WTC11 (cell line): ENCODE measurements at places on chromosomes 7 and 10. TPM values are rescaled to one million over a fixed set of nuclear protein-coding genes. Genes with fewer than 3 reads are reported as not detected.
A peak's percentile ranks its signal among the peaks of the same experiment; 100 is the strongest.

GRCh38 chr7:109101332-109101731 lies 531.7 kb downstream of the DNAJB9 start:
- H3K36me3 ChIP-seq: no peaks in the 10 kb centered on the region
- H3K4me1 ChIP-seq: no peaks in the 10 kb centered on the region
- no peak overlapping the region for H3K27ac ChIP-seq
- no peaks in the 10 kb centered on the region for H3K27me3 ChIP-seq

DNA sequence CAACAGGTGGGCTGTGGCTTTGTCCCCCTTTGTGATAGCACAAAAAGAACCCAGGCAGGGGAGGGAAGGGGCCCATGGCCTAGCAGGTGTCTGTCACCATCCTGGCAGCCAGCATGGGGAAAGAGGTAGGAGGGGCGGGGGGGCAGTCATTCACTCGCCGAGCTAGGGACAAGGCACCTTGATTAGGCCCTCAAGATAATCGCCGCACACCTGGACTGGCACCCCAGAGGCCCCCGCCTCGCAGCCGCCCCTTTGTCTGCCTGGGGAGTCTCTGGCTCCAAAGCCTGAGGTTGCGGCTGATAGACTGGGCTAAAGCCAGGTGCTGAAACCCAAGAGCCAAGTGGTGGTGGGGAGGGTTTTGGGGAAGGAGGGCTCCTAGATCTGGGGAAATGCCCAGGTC lies 151.2 kb upstream of the PCBD1 start:
- H3K27ac ChIP-seq: no peak overlapping the region
- H3K4me3 ChIP-seq: no peak overlapping the region
- no peak for DNase-seq
- peaks cover 3% of the 10 kb centered on the region; the same call in 1 of the 2 replicates for H3K27me3 ChIP-seq
- H3K36me3 ChIP-seq: no peaks in the 10 kb centered on the region
- H3K4me1 ChIP-seq: peaks cover under 1% of the 10 kb centered on the region; the same call in 1 of the 2 replicates

Gene ASAH2
- total RNA-seq: 2.3 to 5.9 TPM (median 4.1 TPM) in 3 replicates

DNA sequence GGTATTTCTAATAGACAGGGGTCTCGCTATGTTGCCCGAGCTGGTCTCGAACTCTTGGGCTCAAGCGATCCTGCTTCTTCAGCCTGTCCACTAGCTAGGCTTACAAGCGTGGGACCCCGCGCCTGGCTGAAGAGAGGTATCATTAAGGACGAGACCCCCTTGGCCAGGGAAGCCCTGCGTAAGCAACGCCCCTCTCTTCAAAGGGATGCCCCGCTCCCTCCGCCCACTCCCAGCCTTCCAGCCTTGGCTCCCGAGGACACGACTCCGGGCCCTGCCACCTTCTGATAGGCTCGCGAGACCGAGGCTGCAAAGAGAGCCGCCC lies 220 bp upstream of the ZKSCAN5 start:
- H3K4me1 ChIP-seq: peaks cover 19% of the 10 kb centered on the region
- peaks cover 6% of the 10 kb centered on the region for H3K36me3 ChIP-seq
- peak; percentile 100 for DNase-seq
- peak overlapping the region; percentile 97 for H3K27ac ChIP-seq

DNA sequence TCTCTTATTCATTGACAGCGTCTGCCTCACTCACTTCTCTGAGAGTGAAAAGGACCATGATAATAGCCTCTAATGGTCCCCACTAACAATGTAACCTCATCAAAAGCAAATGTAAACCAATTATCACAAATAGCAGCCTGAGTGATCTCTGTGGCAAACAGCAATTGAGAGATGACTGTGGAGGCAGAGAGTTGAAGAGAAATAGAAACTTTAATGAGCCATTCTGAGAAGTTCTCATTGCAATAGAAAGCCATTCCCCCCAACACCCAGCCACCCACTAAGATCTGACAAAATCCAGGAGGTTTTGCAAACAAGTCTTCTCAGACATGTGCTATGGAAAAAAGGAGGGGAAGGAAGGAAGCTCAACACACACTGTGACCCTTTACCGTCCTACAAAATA lies 44.2 kb upstream of the RNF148 start:
- H3K4me3 ChIP-seq: no peak overlapping the region
- peaks cover 62% of the 10 kb centered on the region for H3K4me1 ChIP-seq
- H3K27me3 ChIP-seq: no peaks in the 10 kb centered on the region
- no peak overlapping the region for H3K27ac ChIP-seq

- H3K27me3 ChIP-seq: peaks cover 17% of the 10 kb centered on the region
- no peaks in the 10 kb centered on the region for H3K36me3 ChIP-seq
- no peak overlapping the region for H3K27ac ChIP-seq
- no peaks in the 10 kb centered on the region for H3K4me1 ChIP-seq
- no peak overlapping the region for H3K4me3 ChIP-seq
Measured at GRCh38 chr7:97039374-97040065, 14.9 kb upstream of the DLX5 start.

Gene ITIH5
- 3.1 to 3.8 TPM (median 3.6 TPM) in 3 replicates for total RNA-seq

Gene PROSER2
- 7.3 to 8.7 TPM (median 8.5 TPM) in 3 replicates for total RNA-seq

Gene BET1
- 24.8 to 26.7 TPM (median 25.8 TPM) in 3 replicates for total RNA-seq

Gene FRMPD2
- 0.73 to 1.3 TPM (median 1.1 TPM) in 3 replicates for total RNA-seq

Gene WEE2
- total RNA-seq: 0.04 to 0.07 TPM in 2 of 3 replicates, not detected in the other

GRCh38 chr10:96646751-96647166 lies 59.9 kb upstream of the TM9SF3 start:
- no peak for DNase-seq
- H3K27ac ChIP-seq: no peak overlapping the region

DNA sequence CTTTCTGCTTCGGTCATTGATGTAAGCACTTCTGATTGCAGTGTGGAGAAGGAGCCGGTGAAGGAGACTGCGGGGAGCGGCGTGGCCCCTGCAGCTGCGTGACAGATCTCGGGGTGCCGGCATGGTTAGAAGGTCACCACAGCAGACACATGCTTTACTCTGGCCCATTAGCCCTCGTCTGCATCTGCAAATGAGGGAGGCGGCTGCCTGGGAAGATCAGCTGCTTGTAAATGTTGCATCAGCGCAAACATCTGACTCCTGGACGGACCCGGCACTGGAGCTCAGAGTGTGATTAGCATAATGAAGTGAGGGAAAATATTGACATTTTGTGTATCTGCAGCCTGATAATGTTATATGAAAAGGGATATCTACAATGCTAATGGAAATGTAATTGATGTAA lies 30.5 kb upstream of the MNX1 start:
- H3K27ac ChIP-seq: no peak overlapping the region
- no peaks in the 10 kb centered on the region; the same call in 1 of the 2 replicates for H3K27me3 ChIP-seq
- H3K36me3 ChIP-seq: no peaks in the 10 kb centered on the region
- no peak for DNase-seq

GRCh38 chr7:50970092-50970491 lies 187.4 kb upstream of the GRB10 start:
- H3K36me3 ChIP-seq: peaks cover 33% of the 10 kb centered on the region
- no peak for DNase-seq
- H3K4me3 ChIP-seq: no peak overlapping the region
- no peak overlapping the region; the same call in 1 of the 2 replicates for H3K27ac ChIP-seq
- H3K27me3 ChIP-seq: peaks cover 1% of the 10 kb centered on the region
- H3K4me1 ChIP-seq: peaks cover 3% of the 10 kb centered on the region; the same call in 1 of the 2 replicates

Gene EPHA1
- 159 to 203 TPM (median 162 TPM) in 3 replicates for total RNA-seq

DNA sequence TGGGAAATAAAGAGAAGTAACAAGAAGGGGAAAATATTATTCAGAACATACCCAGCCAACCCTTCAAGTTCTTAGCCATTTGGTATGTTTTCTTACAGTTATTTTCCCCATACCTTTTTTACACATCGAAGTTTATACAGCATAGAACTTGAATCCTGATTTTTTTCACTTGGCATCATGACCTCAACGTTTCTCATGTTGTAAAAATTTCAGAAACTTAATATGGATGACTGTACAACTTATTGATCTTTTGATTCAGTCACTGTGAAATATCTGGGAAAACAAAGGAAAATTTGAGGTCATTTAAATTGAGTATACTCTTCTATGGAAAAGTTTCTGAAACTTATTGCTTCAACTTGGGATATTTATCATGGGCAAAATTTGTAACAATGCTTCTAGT lies 103.6 kb upstream of the FAM171A1 start:
- H3K36me3 ChIP-seq: peaks cover 5% of the 10 kb centered on the region
- DNase-seq: no peak
- peaks cover 98% of the 10 kb centered on the region for H3K27me3 ChIP-seq
- H3K27ac ChIP-seq: no peak overlapping the region
- peaks cover 57% of the 10 kb centered on the region for H3K4me1 ChIP-seq

Gene HPSE2
- total RNA-seq: 0.37 to 0.66 TPM (median 0.60 TPM) in 3 replicates

Gene HHEX
- total RNA-seq: 4.5 to 4.8 TPM (median 4.8 TPM) in 3 replicates

DNA sequence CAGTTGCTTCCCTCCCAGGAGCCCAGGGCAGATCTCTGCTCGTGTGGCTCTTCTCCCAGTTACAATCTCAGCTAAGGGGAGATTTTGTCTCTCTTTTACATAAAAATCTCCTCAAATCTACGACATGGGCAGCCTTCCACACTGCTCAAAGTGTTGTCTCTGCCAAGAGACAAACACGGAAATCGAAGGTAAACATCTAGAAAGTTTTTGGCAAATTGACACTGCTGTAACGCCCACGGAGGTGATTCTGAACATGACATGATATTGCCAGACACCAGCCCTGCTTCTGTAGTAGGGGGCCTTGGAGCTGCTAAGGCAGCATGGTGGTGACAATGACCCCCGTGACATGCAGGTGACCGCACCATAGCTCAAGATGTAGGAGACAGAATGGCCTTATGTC lies 128.3 kb downstream of the CCDC3 start:
- H3K4me1 ChIP-seq: no peaks in the 10 kb centered on the region; the same call in 1 of the 2 replicates
- no peak overlapping the region for H3K4me3 ChIP-seq
- no peaks in the 10 kb centered on the region for H3K36me3 ChIP-seq
- H3K27me3 ChIP-seq: peaks cover 3% of the 10 kb centered on the region; the same call in 1 of the 2 replicates
- no peak for DNase-seq
- H3K27ac ChIP-seq: no peak overlapping the region

DNA sequence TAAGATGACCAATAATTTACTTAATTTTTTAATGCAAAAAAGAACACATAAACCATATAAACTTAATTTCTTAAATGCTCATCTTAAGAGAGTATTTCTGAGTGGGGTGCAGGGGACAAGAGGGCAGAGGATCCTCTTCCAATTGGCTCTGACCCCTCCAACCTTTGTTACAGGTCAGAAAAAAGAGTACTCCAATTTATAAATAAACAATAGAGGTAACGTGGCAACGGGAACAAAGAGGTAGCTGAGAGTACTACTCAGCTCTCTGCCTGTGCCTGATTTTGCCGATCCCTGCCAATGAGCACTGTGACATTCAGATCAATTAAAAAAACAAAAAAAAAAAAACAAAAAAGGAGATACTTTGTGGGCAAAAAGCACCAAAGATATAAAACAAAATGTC lies 307.9 kb downstream of the PARD3 start:
- H3K27ac ChIP-seq: no peak overlapping the region
- DNase-seq: no peak
- peaks cover 41% of the 10 kb centered on the region for H3K4me1 ChIP-seq
- H3K4me3 ChIP-seq: no peak overlapping the region

- H3K27ac ChIP-seq: no peak overlapping the region
- H3K4me3 ChIP-seq: no peak overlapping the region
- H3K4me1 ChIP-seq: no peaks in the 10 kb centered on the region
- H3K27me3 ChIP-seq: peaks cover 35% of the 10 kb centered on the region
- no peak for DNase-seq
- H3K36me3 ChIP-seq: no peaks in the 10 kb centered on the region
Measured at GRCh38 chr10:62514079-62514693, 140.0 kb downstream of the ZNF365 start.

Gene ZCCHC24
- 6.0 to 7.7 TPM (median 6.2 TPM) in 3 replicates for total RNA-seq

- H3K27ac ChIP-seq: no peak overlapping the region
- peaks cover 8% of the 10 kb centered on the region for H3K36me3 ChIP-seq
- no peak overlapping the region for H3K4me3 ChIP-seq
- peaks cover 11% of the 10 kb centered on the region for H3K4me1 ChIP-seq
- no peak for DNase-seq
Measured at GRCh38 chr7:83633516-83633915, 15.4 kb downstream of the SEMA3E start.

DNA sequence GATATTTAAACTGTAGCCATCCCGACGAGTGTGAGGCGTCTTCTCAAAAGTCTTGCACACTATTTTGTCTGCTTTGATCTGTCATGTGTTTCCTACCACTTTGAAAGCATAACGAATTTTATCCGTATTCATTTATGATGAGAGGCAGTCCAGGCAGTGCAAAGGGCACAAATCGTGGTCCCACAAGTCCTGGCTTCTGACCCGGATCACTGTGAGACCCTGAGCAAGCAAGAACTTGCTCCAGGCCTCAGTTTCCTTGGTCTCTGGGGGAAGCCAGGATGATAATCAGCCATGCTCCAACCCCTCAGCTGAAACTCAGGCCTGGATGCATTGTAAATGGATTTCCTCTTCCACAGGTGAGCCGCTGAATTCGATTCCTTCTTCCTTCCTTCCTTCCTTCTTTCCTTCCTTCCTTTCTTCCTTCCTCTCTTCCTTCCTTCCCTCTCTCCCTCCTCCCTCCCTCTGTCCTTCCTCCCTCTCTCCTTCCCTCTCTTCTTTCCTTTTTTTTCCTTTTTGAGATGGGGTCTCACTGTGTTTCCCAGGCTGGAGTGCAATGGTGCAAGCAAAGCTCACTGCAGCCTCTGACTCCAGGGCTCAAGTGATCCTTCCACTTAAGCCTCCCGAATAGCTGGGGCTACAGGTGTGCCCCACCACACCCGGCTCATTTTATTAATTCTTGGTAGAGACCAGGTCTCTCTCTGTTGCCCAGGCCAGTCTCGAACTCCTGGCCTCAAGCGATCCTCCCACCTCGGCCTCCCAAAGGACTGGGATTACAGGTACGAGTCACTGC lies 18.4 kb upstream of the ZKSCAN1 start:
- peaks cover 3% of the 10 kb centered on the region; the same call in 1 of the 2 replicates for H3K27me3 ChIP-seq
- peaks cover 8% of the 10 kb centered on the region for H3K4me1 ChIP-seq
- no peaks in the 10 kb centered on the region for H3K36me3 ChIP-seq
- H3K4me3 ChIP-seq: peak overlapping the region; percentile 60

GRCh38 chr10:97047083-97047736 lies 138.5 kb downstream of the SLIT1 start:
- H3K4me1 ChIP-seq: peaks cover 9% of the 10 kb centered on the region; the same call in 1 of the 2 replicates
- H3K27me3 ChIP-seq: no peaks in the 10 kb centered on the region; the same call in 1 of the 2 replicates
- no peak overlapping the region for H3K4me3 ChIP-seq
- DNase-seq: no peak
- no peak overlapping the region for H3K27ac ChIP-seq
- H3K36me3 ChIP-seq: peaks cover 3% of the 10 kb centered on the region; the same call in 1 of the 2 replicates

Gene NUTM2D
- total RNA-seq: 1.0 to 1.6 TPM (median 1.2 TPM) in 3 replicates

DNA sequence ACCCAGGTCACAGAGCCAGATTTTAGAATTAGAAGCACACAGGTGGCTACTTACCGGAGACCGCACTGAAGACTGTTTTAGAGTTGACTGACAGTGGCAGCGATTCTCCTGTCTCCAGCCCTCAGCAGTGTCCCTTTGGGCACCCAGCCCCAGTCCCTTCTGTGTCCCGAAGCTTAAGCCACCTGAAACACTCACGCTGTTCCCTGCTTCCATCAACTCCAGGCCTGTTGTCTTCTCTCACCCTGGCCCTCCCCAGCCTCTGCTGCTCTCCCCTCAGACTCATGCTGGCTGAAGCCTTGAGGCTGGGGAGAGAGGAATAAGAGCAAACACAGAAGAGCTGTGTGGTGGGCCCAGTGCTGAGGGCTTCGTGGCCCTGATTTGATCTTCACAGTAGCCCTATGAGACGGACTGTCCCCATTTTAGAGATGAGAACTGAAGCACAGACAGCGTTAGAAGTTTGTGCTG lies 10.6 kb downstream of the SAP25 start:
- no peaks in the 10 kb centered on the region for H3K27me3 ChIP-seq
- no peak overlapping the region for H3K27ac ChIP-seq
- no peak for DNase-seq
- no peak overlapping the region for H3K4me3 ChIP-seq
- H3K36me3 ChIP-seq: no peaks in the 10 kb centered on the region

GRCh38 chr7:84339306-84339705 lies 144.7 kb upstream of the SEMA3A start:
- no peak for DNase-seq
- no peak overlapping the region for H3K27ac ChIP-seq
- no peak overlapping the region for H3K4me3 ChIP-seq
- H3K36me3 ChIP-seq: no peaks in the 10 kb centered on the region
- H3K27me3 ChIP-seq: no peaks in the 10 kb centered on the region
- H3K4me1 ChIP-seq: peaks cover 6% of the 10 kb centered on the region
